Fibroblast of skin of left quadriceps (primary cell): ENCODE measurements at places on chromosomes 6 and 20.

DNA sequence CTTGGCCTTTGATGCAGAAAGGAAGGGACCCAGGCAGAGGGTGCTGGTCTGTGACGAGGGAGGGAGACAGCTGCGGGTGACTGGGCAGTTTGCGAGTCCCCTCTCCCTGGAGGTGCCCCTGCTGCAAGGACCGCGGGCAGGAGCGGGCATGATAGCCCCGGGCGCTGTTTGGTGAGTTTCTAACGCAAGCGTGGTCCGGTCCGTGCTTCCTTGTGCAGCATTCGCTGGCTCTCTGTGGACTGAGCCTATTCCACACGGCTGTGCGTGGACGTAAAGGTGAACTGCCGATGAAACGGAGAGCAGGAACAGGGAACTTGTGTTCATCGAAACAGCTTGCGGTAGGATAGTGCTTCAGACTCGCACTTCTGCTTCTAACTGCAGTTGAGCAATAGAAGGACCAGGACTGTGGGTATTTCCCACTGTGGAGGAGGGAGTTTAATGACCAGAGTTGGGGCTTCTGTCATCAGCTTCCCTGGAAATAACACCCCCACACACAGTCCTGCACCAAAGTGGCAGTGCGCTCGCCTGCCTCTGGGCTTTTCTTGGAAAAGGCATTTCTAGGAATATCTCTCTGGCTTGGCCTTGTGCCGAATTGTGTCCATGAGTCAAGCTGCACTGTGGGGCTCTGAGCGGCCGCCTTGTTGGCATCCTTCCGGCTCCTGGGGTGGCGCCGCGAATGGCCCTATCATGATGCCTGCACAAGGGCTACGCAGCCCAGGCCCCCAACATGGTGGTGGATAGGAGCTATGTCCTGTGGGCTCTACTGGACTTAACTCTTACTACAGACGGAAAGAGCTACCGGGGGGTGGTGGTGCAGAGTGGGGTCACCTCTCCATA, 48.9 kb downstream of the DUSP22 start:
- DNase-seq = no peak

GRCh38 chr6:49805246-49805645, 18.2 kb upstream of the PGK2 start:
- no peak for DNase-seq

DNA sequence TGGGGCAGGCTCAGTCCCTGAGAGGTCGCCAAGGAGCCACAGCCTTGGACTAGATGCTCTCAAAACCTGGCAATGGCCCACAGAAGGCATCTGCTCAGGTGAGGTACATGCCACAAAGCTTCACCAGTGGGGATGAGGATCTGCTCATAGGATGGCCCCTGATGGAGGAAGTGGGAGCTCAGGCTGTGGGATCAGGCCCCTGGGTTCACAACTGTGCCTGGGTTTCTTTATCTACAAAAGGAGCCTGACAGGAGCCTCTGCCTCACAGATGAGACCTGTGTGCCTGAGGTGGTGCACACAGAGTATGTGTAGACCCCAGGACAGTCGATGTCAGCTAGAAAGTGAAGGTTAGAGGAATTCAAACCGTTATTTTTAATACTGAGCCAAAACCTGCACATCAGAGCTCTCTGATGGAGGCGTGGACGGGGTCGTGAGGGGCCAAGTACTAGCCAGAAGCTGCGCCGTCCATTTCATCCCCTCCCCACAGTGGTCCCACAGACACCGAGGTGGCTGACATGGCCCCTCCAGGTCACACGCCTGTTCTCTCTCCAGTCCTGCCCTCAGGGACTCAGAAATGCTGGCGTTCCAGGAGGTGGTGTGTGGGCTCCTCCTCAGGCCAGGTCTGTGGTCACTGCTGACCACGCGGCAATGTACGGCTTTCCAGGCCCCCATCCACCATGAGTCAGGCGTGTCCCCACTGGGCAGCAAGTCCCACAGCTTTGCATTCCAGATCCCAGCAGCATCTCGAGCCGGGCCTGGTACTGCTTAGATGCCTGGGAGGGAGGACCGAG, 33.3 kb downstream of the NTSR1 start:
- no peak for DNase-seq

GRCh38 chr20:37816726-37817125, 86.2 kb upstream of the VSTM2L start:
- no peak for DNase-seq

DNA sequence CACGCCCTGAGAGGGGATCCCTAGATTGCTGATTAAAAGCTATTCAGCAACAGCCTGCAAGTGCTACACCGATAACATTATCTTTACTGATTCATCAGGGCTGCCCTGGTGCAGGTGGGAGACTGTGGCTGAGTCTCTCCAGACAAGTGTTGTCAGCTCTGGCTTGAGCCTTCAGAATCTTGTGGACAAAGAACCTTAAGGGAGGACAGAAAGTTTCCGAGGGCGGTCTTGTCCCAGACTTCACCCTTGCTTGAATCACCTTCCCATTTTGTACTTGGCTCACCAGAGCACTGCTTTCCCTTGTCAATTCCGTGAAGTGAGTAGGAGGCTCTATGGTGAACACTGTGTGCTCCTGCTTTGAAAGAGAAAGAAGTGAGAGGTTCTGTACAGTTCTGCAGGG, 88.6 kb upstream of the PCSK2 start:
- no peak for DNase-seq

DNA sequence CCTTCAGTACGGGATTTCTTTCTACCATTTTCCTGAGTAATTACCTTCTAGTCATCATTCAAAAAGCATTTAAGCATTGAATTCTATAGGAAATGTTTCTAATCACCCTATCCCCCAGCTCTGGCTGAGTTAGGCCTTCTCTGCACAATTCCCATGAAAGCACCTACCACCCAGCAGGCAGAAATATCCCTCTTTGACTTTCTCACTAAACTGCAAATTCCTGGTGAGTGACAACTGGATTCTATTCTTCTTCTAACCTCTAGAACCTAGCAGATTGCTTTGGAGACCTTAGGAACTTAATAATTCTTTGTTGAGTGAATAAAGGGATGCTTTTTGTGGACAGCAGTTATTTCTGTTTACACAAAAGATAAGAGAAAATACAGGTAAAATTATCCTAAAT, 328.7 kb downstream of the LAMA2 start:
- no peak for DNase-seq

- peak; percentile 81 for DNase-seq
Observed at GRCh38 chr6:144899161-144899560, 614.0 kb downstream of the UTRN start.

DNA sequence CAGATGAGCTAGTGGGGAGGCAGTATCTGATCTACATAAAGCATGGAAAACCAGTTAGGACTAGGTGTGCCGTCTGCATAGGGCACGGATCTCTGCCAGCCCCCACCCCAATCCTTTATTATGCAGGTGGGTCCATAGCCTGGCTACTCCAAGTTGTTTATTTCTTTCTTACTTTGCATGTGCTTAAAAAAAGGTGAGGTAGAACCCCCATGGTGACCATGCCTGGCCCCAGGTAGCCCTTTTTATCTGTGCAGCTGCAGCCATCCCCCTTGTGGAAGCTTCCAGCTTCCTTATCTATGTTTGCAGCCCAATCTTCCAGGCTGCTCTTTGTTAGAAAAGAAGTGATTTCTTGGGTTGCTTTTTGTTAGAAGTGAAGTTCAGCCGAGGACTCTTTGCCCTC, 9.0 kb upstream of the TREM2 start:
- DNase-seq = no peak

- no peak for DNase-seq
Observed at GRCh38 chr6:105388392-105388791, 14.5 kb downstream of the PREP start.

DNA sequence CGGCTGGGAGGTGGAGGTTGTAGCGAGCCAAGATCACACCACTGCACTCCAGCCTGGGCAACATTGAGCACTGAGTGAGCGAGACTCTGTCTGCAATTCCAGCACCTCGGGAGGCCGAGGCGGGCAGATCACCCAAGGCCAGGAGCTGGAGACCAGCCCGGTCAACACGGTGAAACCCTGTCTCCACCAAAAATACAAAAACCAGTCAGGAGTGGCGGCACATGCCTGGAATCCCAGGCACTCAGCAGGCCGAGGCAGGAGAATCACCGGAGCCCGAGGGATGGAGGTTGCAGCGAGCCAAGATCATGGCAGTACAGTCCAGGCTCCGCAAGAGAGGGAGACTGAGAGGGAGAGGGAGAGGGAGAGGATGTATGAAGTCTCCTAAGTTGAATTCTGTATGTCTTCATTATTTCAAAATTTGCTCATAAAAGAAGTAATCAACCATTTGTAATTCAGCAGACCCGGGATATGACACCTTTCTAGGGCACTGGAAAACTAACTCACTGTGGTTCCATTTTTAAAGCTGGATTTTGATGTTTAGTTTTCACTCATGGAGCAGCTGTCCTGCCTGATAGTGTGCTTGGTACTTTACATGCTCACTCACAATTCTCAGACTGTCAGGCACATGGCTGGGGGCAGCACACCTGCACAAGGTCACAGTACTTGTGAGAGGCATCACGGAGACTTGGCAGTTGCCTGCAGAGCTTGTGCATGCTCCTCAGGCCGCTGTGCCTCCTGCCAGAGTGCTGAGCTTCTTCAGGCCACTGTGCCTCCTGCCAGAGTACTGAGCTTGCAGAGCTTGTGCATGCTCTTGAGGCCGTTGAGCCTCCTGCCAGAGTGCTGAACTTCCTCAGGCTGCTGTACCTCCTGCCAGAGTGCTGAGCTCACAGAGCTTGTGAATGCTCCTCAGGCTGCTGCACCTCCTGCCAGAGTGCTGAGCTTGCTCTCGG, 106.2 kb downstream of the ERMARD start:
- no peak for DNase-seq

GRCh38 chr20:5746064-5746463, 4.1 kb upstream of the SHLD1 start:
- no peak for DNase-seq

GRCh38 chr6:135962731-135963130, 111.2 kb downstream of the PDE7B start:
- DNase-seq = no peak

- no peak for DNase-seq
Observed at GRCh38 chr20:58868795-58869194, 16.3 kb downstream of the GNAS start.

GRCh38 chr6:33071569-33071968, 1.9 kb downstream of the HLA-DPA1 start:
- no peak for DNase-seq

DNA sequence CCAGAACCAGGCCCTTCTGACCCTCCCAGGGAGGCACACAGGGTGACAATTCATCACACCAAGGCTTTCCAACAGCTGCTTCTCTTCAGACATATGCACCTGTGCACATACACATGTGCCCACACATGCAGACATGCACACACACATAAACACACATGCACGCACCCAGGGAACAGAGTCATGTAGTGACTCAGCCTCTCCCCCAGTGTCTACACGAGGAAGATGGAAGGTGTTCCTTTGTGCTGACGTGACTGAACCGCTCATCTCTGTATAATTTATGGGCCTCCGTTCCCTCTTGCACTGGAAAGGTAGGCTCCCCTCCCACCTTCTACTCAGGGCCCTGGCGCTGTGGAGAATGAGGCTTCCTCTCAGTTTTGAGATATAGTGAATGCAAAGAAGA, 23.8 kb upstream of the PLEKHG1 start:
- DNase-seq = no peak

DNA sequence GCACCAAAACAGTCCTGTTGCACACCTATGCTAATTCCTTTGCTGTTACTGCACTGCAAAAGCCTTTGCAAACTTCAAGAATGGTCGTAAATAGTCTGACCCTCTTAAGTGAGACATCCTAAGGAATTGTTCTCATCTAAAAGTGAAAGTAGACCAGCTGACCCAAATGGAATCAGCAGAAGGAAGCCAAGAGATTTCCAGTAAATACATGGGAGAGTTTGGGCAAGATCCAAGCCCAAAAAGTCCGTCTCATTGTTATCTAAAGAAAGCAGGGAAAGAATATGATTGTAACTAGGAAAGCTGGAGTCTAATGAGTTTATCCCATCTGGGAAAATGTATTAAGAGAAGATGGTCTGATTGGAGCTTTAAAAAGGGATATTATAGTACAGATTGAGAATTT, 43.0 kb upstream of the HIVEP1 start:
- peak; percentile 59 for DNase-seq

GRCh38 chr6:14040042-14040441, 77.5 kb upstream of the CD83 start:
- DNase-seq = no peak

- no peak for DNase-seq
Observed at GRCh38 chr20:4056880-4057279, 41.5 kb upstream of the RNF24 start.

GRCh38 chr6:7859591-7859990, 51.0 kb downstream of the TXNDC5 start:
- no peak for DNase-seq

GRCh38 chr20:37384683-37385174, 38.8 kb downstream of the SRC start:
- no peak for DNase-seq

DNA sequence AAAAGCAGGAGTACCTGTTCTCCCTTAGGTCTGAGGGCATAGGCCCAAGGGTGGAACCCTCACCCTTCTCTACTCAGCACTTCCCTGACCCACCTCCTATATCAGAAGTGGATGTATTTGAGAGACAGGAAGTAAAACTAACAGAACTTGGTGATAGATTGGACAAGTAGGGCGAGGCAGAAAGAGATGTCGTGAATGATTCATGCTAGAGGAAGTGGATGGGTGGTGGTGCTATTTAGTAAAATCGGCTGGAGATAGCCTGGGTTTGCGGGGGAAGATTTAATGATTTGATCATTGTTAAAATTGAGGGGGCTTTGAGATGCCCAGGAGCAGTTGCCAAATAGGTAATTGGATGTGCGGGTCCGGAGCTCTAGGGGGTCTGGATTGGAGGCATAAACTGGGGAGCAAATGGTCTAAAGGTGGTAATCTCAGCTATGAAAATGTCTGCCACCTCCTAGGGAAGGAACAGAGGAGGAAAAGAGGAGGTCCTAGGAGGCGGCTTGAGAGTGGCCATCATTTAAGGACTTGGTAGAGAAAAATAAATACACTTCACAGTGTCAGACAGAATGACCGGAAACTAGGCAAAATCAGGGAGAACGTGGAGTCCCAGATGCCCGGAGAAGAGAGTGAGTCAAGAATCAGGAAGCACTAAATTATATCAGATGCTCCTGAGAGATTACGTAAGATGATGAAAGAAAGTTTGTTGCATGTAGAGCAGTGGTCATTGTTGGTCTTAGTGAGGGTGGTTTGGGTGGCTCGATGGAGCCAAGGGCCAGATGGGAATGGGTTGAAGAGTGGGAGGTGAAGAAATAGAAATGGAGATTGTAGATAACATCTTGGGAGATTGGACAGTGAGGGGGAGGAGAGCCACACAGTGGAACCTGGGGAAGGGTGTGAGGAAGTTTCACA, 142.0 kb downstream of the CEP57L1 start:
- DNase-seq = no peak
